ENCODE measurements at places on chromosomes 3 and 15. TPM values are rescaled to one million over a fixed set of nuclear protein-coding genes. Genes with fewer than 3 reads are reported as not detected.

The CCDC13 gene
- 1.1 TPM for total RNA-seq

The SMCO1 gene
- not detected for total RNA-seq

The DUOXA2 gene
- under 0.01 TPM for total RNA-seq

The UBE2E2 gene
- total RNA-seq: 2.2 TPM

The RHCG gene
- not detected for total RNA-seq

The KLHL40 gene
- total RNA-seq: under 0.01 TPM

The GABRR3 gene
- total RNA-seq: not detected

The EFCAB12 gene
- total RNA-seq: 0.27 TPM

The TLR9 gene
- total RNA-seq: under 0.01 TPM

The PP2D1 gene
- not detected for total RNA-seq

- DNase-seq: no peak
Observed at GRCh38 chr15:62087671-62088352, 21.0 kb downstream of the C2CD4A start.

DNA sequence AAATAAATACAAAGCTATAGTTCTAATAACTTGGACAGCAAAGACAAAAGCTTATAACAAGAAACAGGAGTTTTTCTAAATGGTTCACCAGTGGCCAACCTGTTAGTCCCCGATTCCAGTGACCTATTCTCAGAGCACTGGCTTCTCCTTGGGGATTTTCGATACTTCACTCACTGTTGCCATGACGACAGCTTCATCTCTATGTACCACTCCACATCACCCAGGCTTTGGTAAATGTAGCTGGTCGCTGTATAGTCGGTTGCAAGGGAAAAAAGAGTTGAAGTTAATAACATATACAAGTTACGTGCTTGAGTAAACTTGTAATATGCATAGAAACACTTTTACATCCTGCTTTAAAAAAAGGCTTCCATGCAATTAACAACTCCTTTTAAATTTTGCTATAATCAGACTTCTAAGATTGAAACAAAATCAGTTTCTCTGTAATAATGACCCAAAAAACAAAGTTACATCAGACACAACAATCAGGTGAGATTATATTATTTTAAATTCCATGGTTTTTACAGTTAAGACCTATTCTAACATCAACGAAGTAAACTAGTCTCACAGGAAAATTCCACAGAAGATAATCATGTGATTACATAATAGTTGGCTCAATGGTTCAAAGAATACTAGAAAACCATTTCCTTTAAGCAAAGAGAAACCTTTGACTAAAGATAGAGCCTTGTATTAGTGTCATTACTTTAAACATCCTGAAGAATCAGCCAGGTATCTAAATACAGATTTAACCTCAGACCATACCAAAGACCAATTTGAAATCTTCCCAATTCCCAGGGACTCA, 2.9 kb downstream of the CCNL1 start:
- no peak for DNase-seq

DNA sequence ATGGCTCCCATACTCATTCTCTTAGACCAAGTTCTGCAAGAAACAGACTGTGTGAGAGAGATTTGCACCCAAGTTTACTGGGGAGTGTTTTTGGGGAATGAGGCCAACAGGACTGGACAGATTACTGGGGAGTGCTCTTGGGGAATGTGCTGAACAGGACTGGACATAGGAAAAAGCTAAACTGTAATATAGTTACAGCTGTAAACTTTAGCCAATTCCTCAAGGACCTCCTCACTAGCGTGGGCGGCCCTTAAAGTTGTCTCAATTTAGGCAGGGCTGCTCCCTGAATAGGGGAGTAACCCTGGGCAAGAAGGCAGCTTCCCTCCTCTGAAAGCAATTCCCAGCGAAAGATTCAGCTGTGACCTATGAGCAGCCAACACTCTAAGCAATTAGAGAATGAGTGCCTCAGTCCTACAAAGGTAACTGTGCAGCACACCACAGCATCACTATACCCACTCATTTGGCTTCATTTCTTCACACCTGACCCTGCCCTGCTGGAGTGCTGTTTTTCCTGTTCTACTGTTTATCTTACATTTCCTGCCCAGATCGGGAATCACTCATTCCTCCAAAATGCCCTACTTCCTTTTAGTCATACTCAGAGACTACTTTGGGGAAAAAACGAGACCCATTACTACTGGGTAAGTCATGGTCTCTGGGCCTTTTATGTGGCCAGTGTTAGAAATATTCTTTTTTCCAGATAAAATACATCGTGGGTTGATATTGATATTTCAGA, 41.3 kb upstream of the TRIM42 start:
- DNase-seq: no peak

GRCh38 chr15:33001926-33002325, 192.6 kb downstream of the FMN1 start:
- no peak for DNase-seq

- DNase-seq: no peak
Observed at GRCh38 chr3:160980740-160981139, 124.4 kb downstream of the B3GALNT1 start.

DNA sequence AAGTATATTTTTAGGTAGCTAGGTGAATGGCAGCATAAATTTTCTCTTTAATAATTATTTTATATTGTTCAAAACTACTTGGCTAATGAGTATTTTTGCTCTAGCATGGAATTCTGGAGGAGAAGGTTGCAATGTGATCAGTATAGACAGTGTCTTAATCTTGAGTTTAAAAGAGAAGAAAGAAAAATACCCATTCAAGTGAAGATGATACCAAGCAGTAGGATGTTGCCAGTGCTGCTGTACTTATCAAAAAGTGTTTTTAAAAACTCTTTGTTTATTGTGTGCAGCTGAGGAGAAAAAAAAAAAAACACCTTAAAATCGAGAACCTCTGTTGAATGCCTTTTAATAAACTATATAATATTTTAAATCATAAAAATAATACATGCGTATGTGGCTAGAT, 47.9 kb downstream of the STT3B start:
- no peak for DNase-seq

- no peak for DNase-seq
Observed at GRCh38 chr15:84818261-84819131, 1.3 kb downstream of the ALPK3 start.

DNA sequence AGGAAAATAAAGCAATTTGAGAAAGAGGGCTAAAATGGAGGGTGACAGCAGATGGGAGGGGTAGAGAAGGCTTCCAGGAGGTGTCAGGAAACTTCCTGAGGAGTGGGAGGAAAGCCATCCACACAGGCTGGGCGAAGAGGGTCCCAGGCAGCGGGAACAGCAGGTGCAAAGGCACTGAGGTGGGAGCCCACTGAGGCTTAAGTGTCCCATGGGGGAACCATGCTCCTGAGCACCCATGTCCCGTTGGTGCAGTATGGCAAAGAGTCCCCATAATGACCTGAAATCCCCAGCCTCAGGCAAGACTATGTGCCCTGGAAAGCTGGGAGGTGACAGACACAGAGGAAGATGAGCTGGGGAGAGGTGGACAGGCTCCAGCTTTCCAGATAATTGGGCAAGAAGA, 30.0 kb downstream of the CFAP100 start:
- DNase-seq: no peak

DNA sequence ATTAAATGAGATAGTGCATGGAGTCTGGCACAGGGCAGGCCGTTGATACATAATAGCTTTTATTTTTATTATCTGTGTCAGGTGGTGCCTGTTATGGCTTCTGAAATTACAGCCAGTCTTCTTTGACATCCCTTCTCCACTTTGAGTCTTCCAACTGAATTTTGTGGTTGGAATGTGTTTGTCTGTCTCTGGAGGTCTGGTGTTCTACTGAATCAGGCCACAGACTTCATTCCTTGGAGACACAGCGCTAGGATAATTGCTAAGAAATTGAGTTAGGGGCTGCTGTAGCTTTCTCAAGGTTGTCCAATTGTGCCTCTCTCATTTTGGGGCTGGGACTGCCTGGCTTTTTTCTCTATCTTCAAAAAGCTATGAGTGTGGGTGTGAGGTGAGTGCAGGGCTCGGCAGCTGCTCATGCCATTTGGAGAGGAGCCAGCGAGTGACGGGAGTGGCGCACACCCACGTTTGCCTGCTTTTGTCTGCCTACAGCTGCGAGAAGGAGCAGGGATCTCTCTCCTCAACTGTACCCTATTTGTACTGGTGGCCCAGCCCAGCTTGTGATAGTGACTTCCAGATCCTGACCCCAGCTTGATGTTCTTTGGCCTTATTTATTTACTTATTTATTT, 49.8 kb upstream of the SYN2 start:
- no peak for DNase-seq

DNA sequence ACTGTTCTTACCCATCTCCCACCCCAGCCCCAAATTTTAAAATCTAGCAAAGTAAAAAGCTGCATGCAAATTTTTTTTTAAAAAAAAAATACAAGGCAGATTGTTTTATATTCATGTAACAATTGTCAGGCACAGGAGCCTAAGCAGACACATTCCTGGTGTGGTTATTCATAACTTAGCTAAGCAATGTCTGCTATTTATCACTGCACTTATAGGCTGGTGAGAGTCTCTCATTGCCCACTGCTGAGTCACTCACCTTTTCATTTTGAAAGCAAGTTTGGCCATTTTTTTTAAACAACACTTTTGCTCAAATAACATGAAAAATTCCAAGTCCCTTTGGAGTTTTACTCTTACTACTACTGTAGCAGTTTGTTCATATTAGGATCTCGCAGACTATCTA, 413.9 kb downstream of the RBMS3 start:
- no peak for DNase-seq

DNA sequence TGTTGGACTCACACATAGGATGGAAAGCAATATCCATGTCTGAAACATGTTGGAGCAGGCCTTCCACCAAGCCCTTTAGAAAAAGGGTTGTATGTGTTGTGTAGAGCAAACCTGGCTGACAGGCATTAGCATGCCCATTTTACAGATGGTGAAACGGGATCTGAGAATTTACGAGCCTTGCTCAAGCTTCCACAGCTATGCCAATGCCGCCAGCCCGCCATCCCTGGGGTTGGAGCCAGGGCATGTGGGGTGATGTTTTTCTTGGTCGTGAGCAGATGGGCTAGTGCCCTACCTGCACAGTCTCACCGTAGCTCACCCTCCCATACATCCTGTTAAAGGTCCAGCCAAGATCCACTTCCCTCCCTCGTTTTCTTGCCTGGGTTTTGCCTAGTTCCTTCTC, 97.5 kb upstream of the TLE3 start:
- DNase-seq: no peak
